ENCODE measurements at places on chromosomes 1 and 21.

DNA sequence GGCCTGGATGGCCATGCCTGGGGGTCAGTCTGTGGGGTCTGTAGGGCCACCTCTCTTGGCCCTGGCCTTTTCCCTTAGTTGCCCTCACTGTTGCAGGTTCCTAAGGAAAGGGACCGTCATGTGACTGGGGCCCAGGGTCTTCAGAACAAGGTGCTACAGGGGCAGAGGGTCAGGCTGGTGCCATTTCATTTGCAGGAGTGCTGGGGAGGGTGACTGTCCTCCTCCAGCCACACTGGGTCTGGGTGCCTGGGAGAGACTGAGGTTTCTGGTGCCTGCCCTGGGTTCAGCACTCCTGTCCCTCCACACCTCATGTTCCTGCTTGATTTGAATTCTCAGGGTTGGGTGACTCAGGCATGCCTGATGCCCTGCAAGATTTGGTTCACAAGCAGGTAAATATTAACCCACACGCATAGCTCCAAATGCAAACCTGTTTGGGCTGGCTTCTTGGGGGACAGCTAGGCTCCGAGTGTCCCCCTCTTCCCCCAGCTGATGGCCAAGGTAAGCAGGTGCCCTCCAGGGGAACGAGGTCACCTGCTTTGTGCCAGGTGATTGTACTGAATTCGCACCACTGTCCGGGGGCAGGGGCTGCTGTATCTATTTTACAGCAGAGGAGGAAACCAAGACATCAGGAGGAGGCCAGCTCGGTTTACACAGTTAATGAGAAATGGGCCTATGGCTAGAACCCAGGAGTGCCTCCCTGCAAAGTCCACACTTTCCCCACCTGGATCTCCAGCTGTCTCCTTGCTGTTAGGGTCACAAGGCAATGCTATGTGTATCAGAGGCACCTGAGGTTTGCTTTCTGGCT lies 20.3 kb downstream of the ARHGEF10L start:
- DNase-seq, result no peak

GRCh38 chr1:244163861-244164510 lies 112.9 kb downstream of the ZBTB18 start:
- peak; percentile 43 for DNase-seq

- no peak for DNase-seq
Observed at GRCh38 chr1:86296305-86297205, 99.6 kb downstream of the ODF2L start.

DNA sequence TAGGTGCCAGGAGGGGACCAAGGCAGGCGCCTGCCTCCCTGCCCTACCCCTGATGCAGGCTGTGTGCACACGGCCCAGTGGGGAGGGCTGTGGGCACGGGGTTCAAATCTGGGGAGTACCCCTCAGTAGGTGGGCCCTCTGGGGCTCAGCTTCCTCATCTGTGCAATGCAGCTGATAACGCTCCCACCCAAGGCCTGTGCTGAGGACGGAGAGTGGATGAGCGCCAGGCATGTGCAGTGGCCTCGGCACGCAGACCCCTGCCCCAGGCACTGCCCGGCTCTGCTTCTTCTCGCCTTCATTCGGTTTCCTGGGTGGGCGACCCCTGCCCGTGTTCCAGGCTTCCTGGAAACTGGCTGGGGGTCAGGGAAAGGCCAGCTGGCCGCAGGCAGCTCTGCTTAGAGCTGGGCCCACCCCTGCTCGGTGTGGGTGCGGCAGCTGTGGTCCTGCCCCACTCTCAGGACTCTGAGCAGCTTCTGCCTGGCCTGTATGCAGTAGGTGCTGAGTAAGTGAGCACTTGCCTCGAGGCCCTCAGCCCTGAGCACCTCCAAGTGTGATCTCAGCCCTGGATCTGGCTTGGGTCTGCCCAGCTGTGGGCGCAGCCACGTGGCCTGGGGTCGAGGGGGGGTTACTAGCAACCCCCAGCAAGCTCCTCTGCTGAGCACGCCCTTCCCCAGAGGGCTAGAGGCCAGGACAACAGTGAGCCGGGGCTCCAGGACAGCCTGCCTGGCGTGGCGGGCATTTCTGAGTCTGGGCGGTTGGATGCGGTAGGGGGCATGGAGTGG lies 11.9 kb upstream of the TNFRSF14 start:
- no peak for DNase-seq

Data from iPS DF 6.9 (cell line).